ENCODE measurements at places on chromosomes 7 and 10.

DNA sequence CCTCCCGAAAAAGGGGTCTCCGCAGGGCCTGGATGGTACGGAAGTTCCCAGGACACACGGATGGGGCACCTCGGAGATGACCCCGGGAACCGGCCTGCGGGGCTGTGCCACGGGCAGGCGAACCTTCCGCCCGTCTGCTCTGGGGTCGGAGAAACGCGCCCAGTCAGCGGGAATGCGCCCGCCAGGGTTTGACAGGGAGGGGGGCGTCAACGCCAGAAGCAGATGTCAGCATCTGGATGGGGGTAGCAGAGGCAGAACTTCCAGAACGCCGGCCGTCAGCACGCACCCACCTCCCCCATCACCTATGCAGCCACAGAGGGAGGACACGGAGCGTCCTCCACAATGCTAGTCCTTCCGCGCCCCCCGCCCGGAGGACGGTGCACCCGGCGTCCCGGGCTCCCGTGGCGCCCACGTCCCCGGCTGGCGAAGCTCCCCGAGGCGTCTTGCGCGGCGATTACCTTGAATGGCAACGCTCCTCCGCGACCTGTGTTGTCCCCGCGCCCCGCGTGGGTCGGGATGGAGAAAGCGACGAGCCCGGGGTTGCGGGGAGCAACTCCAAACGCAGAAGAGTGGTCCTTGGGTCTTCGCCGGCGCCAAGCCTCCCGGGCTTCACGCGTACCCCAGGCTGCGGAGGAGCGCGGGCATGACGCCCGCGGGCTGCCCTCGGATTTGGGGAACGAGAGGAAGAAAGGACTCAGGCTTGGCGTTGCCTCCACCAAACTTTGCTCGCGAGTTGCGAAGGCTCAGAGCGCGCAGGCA, 561 bp downstream of the FGFR2 start:
- no peak for DNase-seq

DNA sequence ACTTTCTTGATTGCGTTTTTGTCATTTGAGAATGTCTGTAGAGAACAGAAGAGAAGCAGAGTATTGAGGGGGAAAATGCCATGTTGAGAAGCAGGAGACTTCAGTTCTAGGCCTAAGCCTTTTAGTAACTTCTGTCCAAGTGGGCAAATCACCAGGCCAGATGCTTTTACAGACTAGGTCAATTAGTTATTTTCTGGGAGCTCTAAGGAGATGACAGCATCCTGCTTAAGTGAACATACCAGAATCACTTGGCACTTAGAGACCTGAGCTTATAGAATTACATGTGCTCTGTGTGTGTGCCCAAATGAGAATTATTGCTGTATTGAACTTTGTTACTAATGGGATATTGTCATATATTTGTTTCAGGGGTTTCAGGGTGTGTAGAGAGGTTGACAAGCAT, 24.0 kb downstream of the AGK start:
- no peak for DNase-seq

DNA sequence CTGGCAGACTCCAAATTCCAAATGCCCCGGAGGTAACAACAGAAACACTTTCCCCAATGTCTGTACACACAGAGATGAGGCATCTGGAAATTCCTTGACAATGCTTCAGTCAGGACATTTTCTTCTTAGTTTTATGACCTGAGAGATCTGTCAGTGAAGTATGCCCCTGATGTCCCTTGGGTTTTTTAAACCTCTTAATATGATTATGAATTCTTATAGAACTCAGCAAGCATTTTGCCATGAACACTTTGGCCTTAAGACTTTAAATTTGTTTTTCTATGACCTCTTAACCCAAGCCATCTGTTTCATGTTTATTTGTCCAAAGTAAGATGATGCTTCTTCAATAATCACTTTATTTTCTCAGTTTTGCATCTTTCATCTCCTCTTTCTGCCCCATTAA, 1206.2 kb downstream of the GATA3 start:
- no peak for DNase-seq

GRCh38 chr10:53839440-53840039, 961.5 kb downstream of the PCDH15 start:
- no peak for DNase-seq

DNA sequence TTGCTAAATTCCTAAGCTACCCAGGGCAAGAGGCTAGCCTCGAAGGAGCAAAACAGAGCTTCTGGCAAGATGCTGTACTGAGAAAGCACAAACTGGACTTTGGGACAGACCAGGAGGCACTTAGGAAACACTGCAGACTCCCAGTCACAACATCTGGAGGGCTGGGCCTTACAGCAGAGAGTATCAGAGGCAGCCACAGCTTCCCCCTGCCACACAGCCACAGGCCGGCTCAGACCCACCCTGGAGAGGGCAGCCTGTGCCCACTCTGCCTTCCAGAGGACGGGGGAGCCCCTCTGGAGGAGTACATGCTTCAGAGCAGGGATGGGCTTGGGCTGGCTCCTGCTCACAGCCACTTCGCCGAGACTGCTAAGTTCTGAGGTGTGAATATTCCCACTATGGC, 17.4 kb downstream of the ESYT2 start:
- peak; percentile 45 for DNase-seq

- no peak for DNase-seq
Observed at GRCh38 chr10:66680886-66681285, 244.9 kb upstream of the LRRTM3 start.

Data from AG20443 (cell line).